Mesothelial cell of epicardium (in vitro differentiated cells): ENCODE measurements at places on chromosomes 3 and 15.

DNA sequence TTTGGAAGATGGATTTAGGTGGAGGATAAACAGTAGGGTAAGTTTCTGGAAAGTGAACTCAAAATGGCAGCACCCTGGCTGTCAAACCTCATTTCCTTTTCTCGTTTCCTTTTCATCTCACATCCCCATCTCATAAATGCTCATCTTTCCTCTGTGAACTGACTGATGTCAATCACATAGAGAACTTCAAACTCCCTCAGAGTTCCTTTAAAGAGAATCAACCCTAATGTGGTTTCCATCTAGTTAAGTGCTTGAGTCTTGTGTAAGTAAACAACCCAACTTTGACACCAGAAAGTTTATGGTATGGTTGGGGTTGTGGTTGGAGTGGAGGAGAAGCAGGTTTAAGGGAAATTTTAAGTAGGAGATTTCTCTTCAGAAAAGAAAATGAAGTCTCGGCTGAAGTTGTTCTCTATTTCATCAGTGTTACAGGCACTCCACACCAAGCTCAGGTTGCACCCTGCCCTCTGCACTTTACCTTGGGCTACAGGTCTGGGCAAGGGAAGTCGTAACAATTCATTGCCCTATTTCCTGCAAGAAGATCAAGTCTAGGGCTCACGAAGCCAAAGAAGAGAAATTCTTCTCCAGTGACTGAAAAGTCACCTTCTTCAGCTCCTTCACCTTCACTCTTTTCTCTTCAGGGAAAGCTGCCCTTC is 34.4 kb upstream of the TNIK start:
- no peak for DNase-seq

DNA sequence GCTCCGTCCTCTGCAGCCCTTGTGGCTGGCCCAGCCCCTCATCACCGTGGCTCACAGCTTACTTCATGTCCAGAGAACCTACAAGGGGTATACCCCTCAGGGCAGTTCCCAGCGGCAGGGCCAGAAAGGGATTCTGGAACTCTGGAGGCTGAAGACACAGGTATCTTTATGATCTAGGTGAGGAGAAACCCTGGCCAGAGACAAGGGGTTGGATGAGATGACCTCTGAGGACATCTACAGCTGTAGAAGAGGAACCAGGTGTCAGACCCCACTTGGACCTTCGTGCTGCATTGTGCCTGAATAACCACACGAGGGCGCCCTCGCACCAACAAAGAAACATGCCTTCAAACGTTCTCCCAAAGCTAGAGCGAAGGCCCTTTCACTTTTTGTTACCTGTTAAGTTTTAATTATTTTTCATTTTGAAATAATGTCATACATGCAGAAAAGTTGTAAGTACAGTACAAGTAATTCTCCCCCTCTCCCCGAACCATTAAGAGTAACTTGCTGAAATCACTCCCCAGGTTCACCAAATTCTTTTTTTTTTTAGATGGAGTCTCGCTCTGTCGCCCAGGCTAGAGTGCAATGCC is 118.7 kb upstream of the SMAD3 start:
- DNase-seq = peak; percentile 79

DNA sequence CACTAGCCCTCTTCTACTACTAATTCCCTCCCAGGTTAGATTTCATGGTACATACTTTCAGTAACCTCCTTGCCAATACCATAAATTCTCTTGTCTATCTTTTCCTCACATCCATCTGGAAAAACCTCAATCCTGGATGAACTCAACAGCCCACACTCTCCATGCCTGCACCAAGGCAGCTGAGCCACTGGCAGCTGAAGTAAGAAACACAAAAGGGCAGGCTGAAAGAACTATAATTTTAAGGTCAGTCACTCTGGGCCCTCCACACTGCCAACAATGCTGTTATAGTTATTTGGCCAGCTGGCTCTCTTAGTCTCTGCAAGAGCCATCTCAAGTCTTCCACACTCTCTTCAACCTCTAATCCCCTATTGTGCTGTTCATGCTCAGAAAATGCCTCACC is 15.1 kb upstream of the TIPARP start:
- no peak for DNase-seq

DNA sequence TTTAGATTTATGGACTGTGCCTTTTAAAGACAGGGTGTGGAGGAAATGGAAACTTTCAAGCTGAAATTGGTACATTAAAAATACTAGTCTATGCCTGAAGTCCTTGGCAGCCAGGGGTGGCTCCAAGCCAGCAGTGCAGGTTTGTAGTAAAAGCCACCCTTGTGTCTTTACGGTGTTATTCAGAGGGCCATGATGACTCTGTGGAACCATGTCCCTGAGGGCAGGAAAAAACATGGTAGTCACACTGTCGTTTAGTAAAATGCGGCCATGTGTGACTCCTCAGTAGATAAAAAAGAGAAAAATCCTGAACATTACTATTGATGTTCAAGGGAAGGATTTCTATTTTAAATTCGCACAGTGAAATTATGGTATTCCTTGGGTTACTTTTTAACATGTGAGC is 2.7 kb downstream of the FAN1 start:
- DNase-seq = no peak

- DNase-seq = no peak
These were observed 81.0 kb upstream of the NMNAT3 start for GRCh38 chr3:139758654-139759291.

DNA sequence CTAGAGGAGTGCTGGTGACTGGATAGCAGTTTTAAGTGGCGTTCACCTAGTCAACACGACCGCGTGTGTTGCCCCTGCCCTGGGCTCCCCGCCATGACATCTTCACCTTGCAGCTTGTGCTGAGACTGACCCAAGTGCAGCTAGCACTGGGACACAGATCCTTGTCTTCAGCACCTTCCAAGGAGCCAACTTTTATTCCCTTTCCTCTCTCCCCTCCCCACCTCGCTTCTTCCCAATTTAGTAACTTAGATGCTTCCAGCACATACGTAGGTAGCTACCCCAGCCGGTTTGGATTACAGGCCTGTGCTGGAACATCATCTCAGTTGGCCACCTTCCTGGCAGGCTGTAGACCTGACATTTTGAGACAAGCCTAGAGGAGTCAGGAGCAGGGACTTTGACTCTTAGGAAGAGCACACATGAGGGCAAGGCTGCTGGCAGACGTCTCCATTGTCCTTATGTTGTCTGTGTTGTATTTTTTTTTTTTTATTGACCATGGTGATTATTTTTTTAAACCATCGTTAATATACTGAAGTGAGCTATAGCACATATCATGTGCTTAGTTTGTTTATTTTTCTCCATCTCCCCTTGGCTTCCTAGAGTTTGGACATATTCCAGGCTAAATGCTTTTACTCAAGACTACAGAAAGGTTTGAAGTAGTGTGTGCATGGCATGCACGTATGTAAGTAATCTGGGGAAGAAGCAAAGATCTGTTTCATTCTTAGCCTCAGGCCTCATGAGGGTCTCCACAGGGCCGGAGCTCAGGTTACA is 61.1 kb downstream of the AAGAB start:
- no peak for DNase-seq

DNA sequence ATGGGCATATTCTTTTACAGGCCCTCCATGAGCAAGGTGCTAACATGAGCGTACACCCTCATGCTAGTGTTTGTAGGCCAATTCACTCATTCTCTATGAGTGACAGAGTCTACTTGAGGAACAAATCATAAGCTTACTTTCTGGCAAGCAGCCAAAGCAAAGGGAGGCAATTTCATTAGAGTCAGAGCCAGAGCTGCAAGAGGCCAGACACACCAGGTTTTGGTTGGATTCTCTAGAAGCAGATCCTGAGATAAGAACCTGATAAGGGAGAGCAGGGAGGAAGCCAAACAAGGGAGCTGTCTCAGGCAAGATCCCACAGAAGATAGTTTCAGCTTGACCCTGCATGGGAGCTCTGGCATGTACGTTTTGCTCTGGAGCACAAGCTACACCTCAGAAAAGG is 214.1 kb upstream of the CTNNB1 start:
- no peak for DNase-seq

DNA sequence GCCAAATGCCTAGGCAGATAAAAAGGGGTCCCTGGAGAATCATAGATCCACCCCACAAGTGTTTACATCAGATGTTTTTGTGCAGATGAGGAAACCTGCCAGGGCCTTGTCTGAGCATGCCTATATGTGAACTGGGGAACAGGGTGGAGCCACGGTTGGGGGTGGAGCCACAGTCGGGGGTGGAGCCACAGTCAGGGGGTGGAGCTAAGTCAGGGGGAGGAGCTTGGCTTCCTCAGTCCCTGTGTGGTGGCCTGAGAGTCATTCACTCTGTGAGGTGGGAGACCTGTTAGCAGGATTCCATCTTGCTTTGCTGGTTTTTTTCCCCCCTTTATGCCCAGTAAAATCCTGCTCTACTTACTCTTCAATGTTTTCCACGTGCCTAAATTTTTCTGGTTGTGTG is 57.8 kb upstream of the TGFBR2 start:
- DNase-seq = no peak

DNA sequence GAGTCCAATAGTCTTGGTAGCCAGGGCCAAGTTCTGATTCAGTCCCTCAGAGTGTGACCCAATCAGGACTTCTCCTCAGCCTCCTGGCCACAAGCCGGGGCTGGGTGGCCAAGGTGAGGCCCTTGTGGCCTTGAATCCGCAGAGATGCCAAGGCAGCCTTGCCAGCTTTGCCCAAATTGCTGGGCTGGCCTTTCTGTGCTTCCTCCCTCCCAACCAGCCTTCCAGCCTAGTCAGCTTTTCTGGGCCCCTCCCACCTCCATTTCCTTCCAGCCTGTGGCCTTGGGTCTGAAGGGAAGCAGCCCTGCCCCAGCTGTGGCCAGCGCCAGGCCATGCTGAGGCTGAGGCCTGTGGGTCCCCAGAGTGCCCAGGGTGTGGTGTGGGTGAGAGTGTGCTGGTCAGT is 34.3 kb upstream of the ANKDD1A start:
- no peak for DNase-seq

GRCh38 chr3:153172796-153173757 is 11.1 kb downstream of the RAP2B start:
- no peak for DNase-seq

GRCh38 chr3:191005790-191006189 is 143.3 kb upstream of the GMNC start:
- no peak for DNase-seq

DNA sequence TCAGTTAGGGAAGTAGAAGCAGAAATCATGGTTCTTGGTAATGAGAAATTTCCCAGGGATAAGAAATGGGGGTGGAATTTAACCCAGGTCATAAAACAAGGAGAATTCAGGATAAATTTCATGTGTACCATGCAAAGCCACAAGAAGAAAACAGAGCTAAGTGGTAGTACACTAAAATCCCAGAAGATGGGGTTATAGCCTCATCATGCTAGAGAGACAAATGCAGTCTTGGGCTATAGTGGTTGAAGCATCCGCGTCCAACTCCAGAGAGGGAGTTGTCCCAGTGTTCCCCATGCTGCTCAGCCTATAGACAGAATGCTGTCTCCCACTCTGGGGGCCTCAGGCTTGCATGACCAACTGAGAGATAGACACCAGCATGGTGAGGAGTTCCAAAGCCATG is 36.2 kb upstream of the CLRN1 start:
- DNase-seq = no peak

DNA sequence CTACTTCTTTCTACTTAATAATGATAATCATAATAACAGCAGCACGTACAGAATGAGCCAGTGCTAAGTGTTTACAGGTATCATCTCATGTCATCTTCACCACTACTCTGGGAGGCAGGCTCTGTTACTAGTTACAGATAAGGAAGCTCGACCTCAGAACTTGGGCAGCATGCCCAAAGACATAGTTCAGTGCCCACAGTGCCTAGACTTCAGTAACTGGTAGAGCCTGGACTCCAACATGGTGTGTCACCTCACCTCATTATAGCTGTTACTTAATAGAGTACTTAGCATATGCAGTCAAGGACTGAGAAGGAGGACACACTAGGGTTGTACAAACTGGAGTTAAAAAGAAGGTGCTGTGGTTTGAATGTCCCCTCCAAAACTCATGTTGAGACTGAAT is 7.6 kb downstream of the GADL1 start:
- DNase-seq = no peak

- DNase-seq = no peak
These were observed 127.2 kb downstream of the EBLN2 start for GRCh38 chr3:73188707-73189106.

DNA sequence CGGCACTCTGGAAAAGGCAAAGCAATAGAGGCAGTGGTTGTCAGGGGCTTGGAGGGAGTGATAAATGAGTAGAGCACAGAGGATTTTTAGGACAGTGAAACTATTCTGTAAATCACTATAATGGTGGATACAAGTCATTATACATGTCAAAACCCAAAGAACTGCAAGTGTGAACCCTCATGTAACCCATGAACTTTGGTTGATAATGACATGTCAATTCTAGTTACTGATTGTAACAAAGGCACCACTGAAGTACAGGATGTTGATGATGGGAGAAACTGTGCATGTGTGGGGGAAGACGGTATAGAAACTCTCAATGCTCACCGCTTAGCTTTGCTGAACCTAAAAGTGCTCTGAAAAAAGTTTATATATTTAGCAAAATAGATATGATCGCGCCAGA is 36.0 kb downstream of the BTLA start:
- DNase-seq = no peak

DNA sequence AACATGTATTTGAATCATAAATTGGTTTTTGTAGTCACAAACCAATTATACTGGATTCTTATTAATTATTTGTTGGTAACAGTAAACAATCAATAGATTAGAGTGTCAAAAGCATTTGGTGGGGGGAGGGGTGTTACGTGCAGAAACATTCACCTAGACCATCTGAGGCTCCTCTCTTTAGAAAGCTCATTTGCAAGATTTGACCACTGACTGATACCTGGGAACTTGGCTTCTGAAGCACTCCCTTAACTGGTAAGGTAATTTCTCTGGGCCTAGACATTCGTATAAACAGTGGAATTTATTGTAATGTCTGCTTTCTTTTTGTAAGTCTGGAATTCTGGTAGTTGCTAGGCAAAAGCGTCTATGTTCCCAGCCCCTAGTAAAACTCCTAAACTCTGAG is 243.8 kb upstream of the GBE1 start:
- DNase-seq = no peak
